ENCODE measurements at places on chromosomes 16 and 17. TPM values are rescaled to one million over a fixed set of nuclear protein-coding genes. Genes with fewer than 3 reads are reported as not detected.

Gene ADAP2
- 5.1 TPM for polyA plus RNA-seq

Gene ATP6V0C
- 112 TPM for polyA plus RNA-seq

Gene SLC2A4
- 39.2 TPM for polyA plus RNA-seq

DNA sequence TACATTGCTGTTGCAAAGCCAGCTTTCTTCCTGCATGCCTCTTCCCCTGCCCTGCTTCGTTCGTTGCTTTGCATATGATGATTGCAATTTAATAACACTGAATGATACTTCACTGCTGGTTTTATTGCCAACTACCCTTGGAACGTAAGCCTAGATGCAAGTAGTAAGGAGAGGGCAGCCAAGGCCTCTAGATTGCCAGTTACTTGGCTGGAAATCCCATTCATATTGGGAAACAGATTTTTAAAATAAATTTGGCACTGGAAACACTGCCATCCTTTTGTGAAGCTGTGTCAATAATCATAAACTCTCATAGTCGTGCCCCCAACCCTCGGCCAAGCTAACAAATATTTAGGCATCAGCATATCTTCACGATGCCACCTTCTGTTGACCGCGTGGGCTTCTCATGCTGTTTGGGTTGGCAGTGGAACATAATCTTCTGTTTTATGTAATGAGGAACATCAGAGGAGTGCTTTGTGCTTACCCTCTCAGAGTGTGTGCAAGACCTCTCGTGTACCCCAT lies 86.5 kb downstream of the MAP2K6 start:
- no peak for DNase-seq

- DNase-seq = no peak
These were observed 28.8 kb downstream of the TMEM92 start for GRCh38 chr17:50303051-50303450.

DNA sequence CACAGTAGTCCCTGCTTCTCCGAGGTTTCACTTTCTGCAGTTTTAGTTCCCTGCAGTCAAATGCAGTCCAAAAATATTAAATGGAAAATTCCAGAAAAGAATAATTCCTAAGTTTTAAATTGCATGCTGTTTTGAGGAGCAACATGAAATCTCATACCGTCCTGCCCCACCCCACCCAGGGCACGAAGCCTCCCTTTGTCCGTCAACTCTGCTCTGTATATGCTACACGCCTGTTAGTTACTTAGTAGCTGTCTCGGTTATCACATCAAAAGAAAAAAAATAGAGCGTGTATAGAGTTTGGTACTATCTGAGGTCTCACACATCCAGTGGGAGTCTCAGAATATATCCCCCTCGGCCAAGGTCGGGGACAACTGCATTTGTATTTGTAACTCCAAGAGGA lies 129.4 kb upstream of the NOL11 start:
- DNase-seq = no peak

GRCh38 chr16:11250786-11251524 lies 5.0 kb downstream of the SOCS1 start:
- DNase-seq = no peak

DNA sequence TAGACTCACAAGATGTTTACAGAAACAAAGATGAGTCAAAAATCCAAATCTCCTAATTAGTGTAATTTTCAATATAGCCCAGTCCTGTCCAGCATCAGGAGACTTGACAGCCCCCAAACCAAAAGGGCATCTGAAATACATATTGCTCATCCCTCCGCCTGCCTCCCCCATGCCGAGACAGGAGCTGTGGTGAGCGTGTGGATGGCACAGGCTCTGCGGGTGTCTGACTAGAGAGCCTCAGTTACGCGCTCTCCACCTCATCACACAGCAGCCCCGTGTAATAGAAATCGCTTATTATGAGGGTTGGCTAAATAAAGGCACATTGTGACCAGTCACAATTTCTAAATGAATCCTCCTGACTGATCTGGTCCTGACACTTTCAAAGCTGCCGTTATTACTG lies 43.1 kb upstream of the CBLN1 start:
- DNase-seq = no peak

GRCh38 chr17:72004011-72004427 lies 116.8 kb upstream of the SOX9 start:
- DNase-seq = no peak

DNA sequence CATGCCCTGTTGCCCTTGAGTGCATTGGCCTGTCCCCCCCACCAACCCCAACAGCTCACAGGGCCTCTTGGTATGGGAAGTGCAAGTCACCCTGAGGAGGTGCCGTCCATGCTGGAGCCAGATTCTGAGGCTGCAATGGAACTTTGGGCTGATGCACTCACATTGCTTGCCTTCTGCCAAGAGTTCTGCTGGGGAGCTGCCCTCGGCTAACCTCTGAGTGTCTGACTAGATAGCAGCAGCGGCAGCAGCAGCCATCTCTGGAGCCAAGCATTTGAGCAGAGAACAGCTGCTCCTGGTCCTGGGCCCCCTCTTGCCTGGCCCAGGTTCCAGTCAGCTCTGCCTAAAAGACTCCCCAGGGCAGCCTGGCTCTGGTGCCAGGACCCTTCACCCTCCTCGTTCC lies 61.5 kb downstream of the GNAO1 start:
- DNase-seq = no peak

- DNase-seq = no peak
These were observed 7.8 kb upstream of the TEX2 start for GRCh38 chr17:64270885-64271284.

DNA sequence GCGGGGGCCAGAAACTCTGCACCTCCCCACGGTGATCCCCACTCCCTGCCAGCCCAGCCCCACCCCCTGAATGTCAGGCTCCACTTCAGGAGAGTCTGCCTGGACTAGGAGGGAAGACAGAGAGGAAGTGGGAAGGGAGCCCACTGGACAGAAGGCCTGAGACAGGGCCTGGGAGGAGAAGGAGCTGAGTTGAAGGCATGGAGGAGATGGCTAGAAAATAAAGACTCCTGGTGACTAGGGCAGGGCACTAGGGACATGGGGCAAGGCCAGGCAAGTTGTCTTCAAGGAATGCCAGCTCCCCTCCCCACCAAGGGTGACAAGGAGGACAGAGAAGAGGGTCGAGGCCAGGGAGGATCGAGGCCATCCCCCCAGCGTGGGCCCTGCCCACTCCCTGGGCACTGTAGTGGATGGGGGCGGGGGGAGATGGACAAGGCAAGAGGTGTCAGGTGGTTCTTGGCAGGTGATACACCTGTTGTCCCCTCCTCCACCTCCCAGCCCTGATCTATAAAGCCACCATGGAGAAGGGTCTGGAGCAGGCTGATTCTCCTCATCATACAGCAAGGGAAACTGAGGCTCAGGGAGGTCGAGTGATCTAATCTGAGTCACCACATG lies 19.7 kb downstream of the SRCIN1 start:
- no peak for DNase-seq

DNA sequence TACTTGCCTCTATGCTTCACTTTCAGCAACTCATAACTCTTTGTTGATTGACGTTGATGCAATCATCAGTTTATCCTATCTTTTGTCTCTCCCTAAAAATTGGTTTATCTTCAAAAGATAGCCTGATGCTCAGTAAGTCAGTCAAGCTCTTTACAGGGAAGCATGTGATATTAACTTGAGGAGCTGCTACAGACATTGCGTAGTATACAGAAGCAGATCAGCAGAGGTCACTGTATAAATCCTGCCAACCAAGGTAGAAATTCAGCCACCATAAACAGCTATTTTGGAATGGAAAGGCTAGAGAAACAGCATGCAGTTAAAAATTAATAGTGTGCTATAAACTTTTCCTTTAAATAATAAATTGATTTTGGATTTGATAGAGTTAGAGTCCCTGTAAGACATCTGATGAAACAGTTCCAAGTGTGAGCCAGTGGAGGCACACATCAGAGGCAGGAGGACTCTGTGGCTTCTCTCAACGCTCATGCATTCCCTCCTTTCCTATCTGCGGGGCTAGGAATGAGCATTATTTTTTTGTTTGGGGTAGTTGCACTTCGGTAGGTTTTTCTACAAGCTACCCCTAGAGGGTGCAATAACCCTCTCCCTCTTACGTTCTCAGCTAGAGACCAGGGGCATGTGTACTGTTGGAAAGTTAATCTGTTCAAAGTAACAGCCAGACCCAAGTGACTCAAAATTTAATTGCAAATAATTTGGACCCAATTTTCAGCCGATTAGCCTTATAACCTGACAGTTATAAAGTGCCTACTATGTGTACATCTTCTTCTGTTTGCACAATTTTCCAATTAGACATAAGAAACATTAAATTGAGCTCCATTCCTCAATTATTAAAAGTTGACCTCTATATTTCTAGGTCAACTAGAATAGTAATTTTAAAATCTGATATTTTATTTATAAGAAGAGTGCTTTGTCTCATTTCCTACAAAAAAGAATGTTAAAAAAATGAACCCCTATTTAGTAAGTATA lies 647.7 kb upstream of the SOX9 start:
- no peak for DNase-seq

DNA sequence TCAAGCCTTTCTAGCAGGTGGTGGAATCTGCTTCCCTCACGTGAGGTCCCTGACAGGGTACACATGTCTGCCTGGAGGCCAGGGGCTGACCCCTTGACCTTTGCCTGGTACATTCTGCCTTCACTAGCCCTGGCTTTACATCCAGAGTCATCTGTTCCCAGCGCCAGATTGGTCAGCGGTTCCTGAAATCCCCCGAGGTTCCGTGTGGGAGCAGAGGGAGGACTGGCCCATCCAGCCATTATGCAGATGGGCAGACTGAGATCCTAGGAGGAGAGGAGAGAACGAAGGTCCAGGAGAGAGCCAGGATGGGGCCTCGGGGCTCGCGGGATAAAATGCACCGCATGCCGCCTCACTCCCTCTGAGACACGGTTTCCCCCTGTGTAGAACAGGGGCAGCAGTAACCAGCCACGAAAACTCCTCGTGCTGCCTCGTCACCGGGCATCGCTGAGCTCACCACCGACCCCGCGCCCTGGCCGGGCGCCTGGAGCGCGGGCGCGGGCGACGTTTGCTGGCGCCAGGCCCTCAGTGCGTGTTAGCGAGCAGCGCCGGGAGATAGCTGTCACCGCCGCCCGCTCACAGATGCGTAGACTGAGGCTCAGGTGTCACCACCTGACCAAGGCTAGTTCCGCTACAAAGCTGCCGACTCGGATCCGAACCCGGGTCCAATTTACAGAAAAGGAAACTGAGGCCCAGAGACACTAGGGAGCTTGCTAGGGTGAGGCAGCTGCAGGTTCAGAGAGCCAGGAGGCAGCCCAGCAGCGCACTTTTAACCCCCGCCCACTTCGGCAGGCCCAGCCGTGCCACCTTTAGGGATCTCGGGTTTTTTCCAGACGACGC lies 811 bp upstream of the MAP2K3 start:
- DNase-seq = no peak

All from forelimb muscle (tissue), 1 donor.